ENCODE measurements at places on chromosomes 1 and 21.

GRCh38 chr1:161054805-161055204 is 9.0 kb upstream of the USF1 start:
- DNase-seq, result no peak

GRCh38 chr21:27333096-27333495 is 366.2 kb upstream of the ADAMTS5 start:
- no peak for DNase-seq

- DNase-seq, result no peak
Observed at GRCh38 chr1:192654591-192655251, 18.8 kb downstream of the RGS13 start.

DNA sequence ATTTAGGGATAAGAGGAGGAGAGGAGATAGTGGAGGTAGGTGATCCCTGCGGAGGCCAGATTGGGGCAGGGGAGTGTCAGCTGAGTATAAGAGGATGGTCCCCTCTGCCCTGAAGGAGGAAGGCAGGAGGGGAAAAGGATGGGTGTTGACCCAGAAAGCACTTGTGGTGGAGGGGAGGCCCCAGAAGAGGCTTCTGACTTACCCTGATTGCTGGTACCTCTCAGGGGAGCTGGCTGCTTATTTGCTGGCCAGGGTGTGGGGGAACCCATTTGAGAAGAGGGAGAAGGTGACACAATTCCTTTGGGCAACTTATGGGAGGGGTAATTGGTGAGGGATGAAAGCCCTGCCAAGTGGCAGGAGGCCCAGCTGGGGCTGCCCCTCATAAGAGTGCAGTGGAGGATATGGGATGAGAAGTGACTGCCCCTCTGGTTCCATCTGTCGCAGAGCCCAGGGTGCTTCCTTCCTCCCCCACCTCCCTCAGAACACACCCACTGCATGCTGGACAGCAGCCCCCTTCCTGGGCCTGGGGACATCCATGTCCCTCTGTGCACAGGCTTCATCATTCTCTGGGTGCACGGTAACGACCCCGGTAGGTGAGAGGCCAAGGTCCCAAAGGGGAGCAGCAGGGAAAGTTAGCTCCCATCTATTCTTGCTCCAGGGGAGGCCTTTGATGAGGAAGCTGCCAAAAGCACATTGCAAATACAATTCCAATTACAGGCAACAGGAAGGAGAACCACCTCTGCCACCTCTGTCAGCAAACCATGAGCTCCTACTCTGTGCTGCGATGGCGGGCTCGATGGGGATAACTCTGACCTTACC is 1.4 kb upstream of the PCSK9 start:
- DNase-seq, result no peak

GRCh38 chr1:213987422-213987926 is 299 bp upstream of the PROX1 start:
- DNase-seq, result peak; percentile 52

DNA sequence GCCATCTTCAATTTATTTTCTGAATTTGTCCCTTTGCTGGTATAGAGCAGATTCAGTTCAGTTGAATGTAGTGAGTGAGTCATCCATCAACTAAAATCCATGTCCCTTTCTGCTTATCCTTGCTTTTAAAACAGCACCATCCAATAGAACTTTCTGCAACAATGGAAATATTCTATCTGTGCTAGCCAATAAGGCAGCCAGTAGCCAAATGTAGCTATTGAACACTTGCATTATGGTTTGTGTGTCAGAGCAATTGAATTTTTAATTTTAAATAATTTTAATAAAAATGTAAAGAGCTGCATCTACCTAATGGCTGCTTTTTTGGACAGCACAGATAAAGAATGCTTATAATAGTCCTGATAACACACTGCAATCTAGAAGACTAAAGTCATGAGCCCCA is at the start of gene GJA9:
GJA9 (minus strand) TSS at position 101 of the 400 bp plus-strand sequence. CDS start 5,489 bp downstream, outside the sequence.
- DNase-seq, result no peak

GRCh38 chr1:94072840-94073522 is 48.0 kb downstream of the ABCA4 start:
- DNase-seq, result no peak

DNA sequence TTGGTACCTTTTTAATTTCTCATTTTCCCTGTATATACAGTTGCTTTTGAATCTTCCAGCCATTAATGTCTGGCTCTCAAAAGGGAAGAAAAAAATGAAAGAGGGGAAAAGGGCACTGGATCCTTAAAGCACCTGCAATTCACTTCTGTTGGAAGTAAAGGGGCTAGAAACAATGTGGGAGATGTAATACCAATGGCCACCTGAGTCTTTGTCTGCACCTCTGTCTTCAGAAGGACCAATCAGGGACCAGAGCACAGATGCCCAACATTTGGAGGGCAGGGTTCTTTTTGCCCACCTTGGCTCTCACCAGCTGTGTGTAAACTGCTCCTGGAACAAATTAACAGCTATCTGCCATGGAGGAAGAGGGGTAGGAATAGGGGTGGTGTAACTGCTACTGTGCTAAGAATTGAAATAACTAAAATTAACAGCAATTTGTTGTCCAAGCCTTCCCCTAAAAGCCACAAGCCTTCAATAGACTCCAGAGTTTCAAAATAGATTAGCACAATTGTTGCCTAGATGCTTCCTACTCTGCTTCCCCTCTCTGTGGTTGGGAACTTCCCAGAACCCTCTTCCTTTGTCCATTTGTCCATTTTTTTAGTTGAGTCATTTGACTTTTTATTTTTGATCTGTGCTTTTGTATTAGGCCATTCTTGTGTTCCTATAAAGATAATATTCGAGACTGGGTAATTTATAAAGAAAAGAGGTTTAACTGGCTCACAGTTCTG is 11.5 kb upstream of the LRRC8B start:
- DNase-seq, result no peak

- DNase-seq, result peak; percentile 22
Observed at GRCh38 chr1:151199873-151200581, 1.7 kb downstream of the PIP5K1A start.

- DNase-seq, result peak; percentile 17
Observed at GRCh38 chr1:58162952-58163550, 383.5 kb downstream of the OMA1 start.

GRCh38 chr1:15412175-15412800 is 2.6 kb downstream of the EFHD2 start:
- DNase-seq, result peak; percentile 62

- DNase-seq, result no peak
Observed at GRCh38 chr1:46764402-46764801, 34.4 kb upstream of the CYP4B1 start.

DNA sequence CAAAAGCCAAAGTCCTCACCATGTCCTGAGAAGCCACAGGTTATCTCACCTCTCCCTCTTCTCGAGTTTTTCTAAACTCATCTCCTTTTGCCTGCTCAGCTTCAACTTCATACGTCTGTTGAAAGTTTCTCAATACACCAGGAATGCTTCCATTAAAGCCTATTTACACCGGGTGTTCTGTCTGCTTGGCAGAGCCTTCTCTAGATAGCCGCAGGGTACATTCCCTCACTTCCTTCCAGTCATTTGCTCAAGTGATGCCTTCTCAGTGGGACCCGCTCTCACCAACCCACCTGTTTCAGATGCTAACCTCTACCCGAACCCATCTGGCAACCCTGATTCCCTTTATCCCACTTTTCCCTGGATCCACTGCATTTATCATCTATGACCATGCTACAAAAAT is 257.0 kb upstream of the ADGRL2 start:
- no peak for DNase-seq

- DNase-seq, result no peak
Observed at GRCh38 chr21:26397545-26397944, 175.5 kb downstream of the CYYR1 start.

DNA sequence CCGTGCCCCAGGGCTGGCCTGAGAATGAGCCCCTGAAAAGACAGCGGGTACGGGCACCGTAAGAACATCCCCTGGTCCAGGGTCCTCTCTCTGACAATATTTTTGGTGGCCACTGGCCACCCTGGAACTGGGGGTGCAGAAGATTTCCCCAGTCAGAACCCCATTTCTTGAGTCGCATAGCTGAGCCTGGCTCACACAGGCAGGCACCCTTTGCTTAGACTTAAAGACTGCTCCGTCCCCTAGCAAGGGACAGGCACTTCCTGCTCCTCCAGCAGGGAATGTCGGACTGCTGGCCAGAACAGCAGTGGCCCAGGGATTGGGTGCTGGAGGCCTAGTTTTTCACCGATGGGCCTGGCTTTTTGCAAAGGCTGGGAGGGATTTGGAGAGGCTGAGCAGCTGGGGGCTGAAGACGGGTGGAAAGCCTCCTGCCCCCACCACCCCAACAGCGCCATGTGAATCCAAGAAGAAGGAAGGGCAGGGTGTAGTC is 4.3 kb downstream of the OLIG2 start:
- DNase-seq, result no peak

DNA sequence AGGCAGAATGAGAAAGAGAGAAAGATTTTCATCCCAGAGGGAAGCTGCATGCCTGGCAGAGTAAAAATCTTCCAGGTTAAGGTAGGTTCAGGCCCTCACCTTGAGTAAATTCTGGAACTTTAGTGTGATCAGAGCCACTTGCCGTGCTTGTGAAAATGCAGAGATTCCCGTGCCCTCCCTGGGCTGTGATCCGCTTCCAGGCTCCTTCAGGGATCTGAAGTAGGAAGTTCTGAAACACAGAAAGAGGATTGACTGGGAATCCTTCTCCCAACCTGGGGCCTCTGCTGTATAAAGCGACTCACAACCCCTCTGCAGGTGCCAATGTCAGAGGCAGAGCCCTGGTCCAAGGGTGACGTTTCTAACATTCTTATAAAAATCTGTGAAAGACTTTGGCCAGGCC is 26.6 kb downstream of the NUAK2 start:
- no peak for DNase-seq

DNA sequence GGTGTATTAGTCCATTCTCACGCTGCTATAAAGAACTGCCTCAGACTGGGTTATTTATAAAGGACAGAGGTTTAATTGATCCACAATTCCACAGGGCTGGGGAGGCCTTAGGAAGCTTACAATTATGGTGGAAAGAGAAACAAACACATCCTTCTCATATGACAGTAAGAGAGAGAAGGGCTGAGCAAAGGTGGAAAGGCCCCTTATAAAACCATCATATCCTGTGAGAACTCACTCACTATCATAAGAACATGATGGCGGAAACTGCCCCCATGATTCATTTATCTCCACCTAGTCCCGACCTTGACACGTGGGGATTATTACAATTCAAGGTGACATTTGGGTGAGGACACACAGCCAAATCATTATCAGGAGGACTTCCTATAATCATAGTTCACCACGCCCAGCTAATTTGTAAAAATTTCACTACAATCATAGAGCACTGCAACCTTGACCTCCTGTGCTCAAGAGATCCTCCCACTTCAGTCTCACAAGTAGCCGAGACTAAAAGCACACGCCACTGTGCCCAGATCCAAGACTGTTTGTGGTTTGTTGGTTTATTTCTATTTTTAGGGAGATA is 164.9 kb downstream of the RERE start:
- no peak for DNase-seq

DNA sequence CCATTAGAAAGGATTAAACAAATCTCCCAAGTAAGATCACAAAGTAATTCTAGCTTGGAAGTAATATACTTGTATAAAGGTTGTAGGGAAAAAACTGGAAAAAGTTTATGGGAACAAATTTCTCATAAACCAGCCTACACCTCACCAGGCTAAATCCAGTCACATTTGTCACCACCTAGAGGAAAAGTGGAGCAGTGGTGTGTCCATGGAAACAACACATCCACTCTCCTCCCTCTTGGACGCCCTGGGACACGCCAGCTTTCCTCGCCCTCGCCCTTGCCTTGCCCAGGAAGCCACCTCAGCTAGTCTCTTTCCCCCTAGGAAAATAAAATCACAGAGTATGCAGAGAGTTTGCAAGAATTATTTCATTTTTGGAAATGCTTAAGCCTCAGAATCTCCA is 2.2 kb downstream of the PALMD start:
- no peak for DNase-seq

- no peak for DNase-seq
Observed at GRCh38 chr1:92791487-92792066, 6.7 kb upstream of the EVI5 start.

DNA sequence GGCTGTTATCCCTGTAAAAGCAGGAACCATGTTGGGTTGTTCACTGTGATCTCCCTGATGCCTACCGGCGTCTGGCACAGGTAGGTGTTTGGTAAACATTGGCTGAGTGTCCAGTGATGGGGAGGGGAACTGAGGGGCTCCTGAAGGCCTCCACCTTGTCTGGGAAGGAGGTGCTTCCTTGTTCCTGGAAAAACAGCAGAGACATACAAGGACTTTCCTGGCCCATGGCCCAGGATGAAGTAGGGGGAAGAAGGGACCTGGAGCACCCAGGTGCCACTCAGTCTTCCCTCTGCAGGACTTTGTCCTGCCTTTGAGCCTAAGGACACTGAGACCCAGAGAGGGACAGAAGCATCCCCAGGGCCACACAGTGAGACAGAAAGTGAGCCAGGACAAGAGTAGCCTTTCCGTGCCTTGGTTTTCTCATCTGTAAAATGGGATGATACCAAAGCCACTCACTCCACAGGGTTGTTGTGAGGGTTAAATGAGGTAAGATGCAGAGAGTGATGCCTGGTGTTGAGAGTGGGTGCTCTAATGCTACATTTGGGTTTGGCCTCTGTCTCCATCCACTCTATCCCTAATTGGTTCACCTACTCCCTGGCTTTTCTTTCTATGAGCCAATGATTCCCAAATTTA is 6.1 kb upstream of the HEYL start:
- DNase-seq, result no peak

- DNase-seq, result no peak
Observed at GRCh38 chr1:39332291-39332690, 127.8 kb downstream of the MACF1 start.

GRCh38 chr21:40847951-40848350 is 993 bp upstream of the DSCAM start:
- DNase-seq, result no peak

GRCh38 chr1:152878042-152878441 is at the start of gene SMCP:
SMCP (plus strand) TSS chr1:152878322; CDS start chr1:152884423, 6,101 bp downstream.
- DNase-seq, result peak; percentile 42

Data from stimulated activated naive CD8-positive, alpha-beta T cell treated with anti-CD3 and anti-CD28 coated beads, Interleukin-15, Interleukin-2, amounts not matched to agents 100 U/mL and 50 U/mL, for 24 hours (primary cell).